ENCODE measurements at places on chromosomes 13 and 19. TPM values are rescaled to one million over a fixed set of nuclear protein-coding genes. Genes with fewer than 3 reads are reported as not detected.
A peak's percentile ranks its signal among the peaks of the same experiment; 100 is the strongest.

GRCh38 chr13:51590971-51591627, 6.8 kb downstream of the WDFY2 start:
- DNase-seq = peak; percentile 37

GRCh38 chr13:78341032-78341431, 262.3 kb downstream of the POU4F1 start:
- no peak for DNase-seq

- DNase-seq = no peak
Observed at GRCh38 chr13:25018729-25019115, 77.2 kb upstream of the PABPC3 start.

GRCh38 chr19:50994129-50994528, 7.3 kb downstream of the KLK8 start:
- peak; percentile 8 for DNase-seq

KLF2 gene
- 4.4 TPM for total RNA-seq

IGFL3 gene
- not detected for total RNA-seq
